Fibroblast of skin of scalp (primary cell): ENCODE measurements at places on chromosomes 2 and 18.

DNA sequence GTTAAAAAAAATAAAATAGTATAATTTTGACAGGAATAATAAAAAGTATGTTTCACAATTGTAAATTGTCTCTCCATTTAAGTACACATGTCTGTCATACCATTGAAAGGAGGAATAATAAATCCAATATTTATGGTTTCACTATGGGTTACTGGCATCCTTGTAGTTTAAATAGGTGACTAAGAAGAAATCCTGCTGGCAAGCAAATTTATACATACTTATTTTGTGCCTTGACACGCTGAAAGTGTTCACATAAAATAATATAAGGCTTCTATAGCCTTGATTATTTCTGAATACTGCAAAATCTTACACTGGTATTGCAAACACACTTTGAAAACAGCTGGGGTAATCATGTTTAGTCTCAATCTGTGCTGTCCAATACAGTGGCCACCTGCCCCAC lies 138.3 kb upstream of the ETAA1 start:
- DNase-seq, result peak; percentile 9

DNA sequence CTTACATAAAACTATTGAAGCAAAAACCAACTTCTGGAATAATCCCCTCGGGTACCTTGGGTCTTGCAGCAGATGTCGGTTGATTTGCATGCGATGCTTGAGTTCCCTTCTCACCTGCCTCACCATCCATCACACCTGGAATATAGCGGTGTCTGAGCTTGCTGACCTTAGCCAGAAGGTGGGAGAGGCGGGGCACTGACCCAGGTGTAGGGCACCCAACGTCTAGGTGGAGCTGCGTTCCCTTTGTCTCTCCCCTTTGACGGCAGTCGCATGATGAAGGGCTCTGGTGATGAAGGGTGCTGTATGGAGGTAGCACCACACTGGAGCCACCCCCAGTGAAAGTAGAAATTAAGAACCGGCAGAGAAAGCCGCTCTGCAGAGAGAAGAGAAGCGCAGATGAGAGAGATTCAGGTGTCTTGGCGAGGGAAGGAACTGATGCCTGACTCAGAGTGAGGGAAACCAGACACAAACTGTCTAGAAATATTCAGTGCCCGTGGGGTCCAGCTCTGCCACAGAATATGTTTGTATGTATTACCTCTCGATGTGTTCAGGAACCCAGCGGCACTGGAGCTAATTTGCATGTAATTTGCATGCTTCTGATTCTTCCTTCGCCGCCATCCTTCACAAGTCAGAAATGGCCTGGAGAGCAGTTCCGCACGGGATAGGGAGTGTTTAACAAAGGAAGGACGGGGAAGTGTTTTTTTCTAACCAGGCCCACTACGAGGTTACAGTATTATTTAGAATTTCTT lies 19.4 kb upstream of the MBP start:
- DNase-seq, result no peak

GRCh38 chr2:9808334-9809063 lies 34.8 kb upstream of the TAF1B start:
- no peak for DNase-seq

DNA sequence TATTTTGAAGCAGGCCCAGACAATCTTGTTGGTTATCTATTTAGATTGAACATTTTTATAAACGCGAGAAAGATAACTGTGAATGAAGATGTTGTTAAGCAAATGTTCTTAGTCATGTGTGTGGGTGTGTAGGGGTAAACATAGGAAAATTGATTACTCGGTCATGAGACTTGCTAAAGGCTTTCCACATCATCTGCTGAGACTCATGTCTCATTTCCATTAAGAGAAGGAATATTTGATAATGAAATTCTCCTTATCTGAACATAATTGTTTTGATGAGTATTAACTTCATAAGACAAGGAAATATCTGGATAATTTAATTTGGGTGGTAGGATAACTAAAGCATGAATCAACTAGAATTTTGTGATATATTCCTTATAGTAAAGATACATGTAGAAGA lies 19.7 kb downstream of the CCDC102B start:
- DNase-seq, result no peak

GRCh38 chr2:238615187-238615586 lies 188.5 kb downstream of the ASB1 start:
- no peak for DNase-seq

DNA sequence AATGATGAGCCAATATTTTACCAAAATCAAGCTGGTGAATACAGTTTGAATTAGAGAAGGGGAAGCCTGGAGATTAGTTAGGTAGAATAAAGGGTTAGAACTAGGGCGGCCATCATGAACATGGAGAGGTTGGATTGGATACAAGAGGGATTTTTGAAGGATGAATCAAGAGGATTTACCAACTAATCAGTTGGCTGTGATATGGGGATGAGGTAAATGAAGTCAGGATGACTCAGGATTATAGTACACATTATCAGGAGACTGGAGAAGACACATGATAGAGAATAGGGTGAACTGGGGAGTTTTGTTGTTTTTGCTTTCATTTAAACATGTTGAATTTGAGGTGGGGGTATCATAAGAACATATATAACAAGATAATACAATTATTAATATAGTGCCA lies 73.8 kb upstream of the PROKR1 start:
- DNase-seq, result peak; percentile 3

DNA sequence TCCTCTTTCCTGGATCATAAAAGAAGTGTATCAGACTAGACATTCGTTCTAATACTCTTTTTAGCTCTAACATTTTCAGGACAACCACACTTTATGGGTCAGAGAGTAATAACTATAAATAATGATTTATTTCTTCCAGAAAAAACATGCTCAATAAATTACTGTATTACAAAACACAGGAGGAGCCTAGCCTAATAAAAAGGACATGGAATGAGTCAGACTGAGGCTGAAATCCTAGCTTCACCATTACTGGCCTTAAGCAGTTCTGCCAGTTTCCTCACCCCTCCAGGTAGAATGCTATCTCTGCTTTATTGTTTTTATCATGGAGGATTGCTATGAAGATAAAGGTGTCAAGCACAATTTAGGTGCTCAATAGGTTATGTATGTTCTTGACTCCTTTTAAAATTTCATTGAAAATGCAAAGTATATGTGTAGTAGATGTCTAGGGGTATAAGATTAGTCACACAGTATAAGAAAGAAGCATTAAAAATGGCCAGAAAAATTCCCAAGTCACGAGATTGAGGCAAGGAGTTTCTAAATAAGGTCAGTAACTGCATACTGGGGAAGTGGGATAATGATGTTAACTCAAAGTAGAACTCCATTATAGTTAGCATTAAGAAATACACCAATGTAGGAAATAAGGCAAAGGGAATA lies 105.5 kb upstream of the NEUROD1 start:
- DNase-seq, result no peak

DNA sequence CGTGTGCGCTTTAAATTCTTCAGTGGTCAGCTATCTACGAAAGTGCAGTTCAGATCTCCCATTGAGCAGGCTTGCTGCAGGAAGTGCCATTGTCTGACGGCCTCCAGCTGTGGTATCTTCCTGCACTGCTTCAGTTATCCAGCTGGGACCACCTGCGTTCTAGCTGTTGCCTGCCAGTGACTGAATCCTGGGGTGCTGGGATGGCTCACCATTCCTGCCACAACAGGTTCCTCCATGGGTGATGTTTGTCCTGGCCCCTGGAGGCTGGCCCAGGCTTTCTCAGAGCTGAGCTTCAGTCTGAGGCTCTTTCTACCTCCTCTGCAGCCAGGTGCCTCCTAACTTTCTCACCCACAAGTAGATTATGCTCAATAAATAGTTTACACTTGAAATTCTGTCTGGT lies 498.5 kb upstream of the HS6ST1 start:
- no peak for DNase-seq

GRCh38 chr2:236781933-236782816 lies 212.6 kb downstream of the ACKR3 start:
- DNase-seq, result no peak

GRCh38 chr2:239836021-239836765 lies 188.9 kb downstream of the NDUFA10 start:
- no peak for DNase-seq

DNA sequence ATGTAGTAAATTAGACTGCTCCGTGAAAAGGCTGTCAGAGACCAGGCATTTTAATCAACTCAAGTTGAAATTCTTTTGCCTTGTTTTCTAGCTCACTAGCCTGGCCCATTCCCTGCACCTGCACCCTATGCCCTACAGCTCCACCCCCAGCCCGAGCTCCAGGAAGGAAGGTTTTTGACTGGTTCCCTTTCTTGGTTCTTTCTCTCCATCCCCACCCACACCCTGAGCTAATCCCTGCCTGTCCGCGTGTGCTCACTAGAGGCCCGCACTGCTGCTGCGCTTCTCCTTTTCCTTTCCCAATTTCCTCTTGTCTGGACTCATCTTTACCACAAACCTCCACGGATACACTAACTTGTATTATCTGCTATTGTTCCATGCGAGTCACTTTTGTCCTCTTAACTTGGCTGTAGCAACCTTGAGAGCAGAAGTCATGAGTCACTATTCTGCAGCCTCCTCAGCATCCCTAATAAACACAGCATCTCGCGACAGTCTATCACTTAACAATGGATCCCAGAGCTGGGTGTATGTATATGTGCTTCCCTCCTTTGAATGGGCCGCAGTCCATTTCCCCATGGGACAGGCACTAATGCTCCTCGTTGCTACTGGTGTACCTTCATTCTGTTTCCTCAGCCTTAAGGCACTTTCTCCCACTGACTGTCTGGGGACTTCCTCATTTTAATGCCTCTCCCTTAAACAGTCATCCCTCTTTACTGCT lies 36.5 kb downstream of the COLEC12 start:
- DNase-seq, result peak; percentile 41

- no peak for DNase-seq
Measured at GRCh38 chr18:26543373-26543772, 5.0 kb downstream of the KCTD1 start.

GRCh38 chr2:219001100-219001576 lies 7.9 kb upstream of the CRYBA2 start:
- no peak for DNase-seq

DNA sequence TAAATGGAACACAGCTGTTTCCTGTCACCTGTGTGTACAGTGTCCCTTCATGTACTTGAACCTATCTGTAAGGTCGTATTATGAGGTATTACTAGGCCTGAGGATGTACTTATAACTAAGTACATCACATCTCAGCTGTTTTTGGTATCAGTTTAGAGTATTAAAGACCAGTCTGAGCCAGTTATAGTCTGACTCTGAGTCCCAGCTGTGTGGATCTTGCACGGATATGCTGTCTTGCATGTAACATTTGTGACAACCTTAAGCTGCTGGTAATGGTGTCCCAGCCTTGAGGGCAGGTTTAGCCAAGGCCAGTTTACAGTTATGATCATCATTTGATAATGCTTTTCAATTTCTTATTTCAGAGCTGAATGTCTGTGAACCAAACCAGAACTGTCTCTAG lies 496.3 kb downstream of the SLC4A3 start:
- DNase-seq, result no peak

GRCh38 chr2:98479959-98480524 lies 35.4 kb downstream of the INPP4A start:
- peak; percentile 51 for DNase-seq
